Activated T-cell treated with anti-CD3 and anti-CD28 coated beads, Interleukin-2, amount 50 U/mL, for 72 hours (primary cell): ENCODE measurements at places on chromosomes 3 and 15. TPM values are rescaled to one million over a fixed set of nuclear protein-coding genes. Genes with fewer than 3 reads are reported as not detected.

Gene HGD
- total RNA-seq = 1.8 TPM

Gene PAQR9
- not detected for total RNA-seq

DNA sequence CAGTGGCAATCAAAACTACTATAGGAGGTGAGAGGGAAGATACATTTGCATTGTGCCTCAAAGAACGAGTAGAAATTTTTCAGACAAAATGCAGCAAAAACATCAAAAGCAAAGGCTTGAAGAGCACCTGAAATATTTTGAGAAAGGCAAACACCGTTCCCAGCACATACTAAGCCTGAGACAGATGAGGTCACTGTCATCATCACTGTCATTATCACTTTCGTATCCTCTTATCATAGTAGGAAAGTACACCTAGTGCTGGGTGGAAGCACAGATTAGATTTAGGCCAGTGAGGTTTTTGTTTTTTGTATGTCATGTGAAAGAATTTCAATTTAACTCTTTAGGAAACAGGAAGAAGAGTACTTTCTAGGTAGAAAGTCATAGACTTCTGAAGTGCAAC, 222.0 kb downstream of the GABRB3 start:
- no peak for DNase-seq

- DNase-seq = peak; percentile 56
Measured at GRCh38 chr3:192917028-192917403, 640 bp downstream of the MB21D2 start.

DNA sequence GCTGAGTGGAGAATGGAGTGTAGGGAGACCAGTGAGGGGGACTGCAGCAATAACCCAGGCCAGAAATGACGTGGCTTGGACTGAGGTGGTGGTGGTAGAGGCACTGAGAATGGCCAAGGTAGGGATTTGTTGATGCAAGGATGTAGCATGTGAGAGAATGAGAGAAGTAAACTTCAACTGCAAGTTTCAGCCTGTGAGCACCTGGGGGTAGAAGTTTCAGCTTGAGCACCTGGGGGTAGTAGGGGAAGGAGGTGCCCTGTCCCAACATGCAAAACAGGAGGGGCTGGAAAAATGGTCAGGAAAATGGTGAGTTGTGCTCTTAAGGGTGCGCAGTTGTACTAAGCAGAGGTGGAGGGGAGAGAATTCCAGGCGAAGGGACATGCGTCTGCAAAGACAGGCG, 31.0 kb downstream of the IL16 start:
- no peak for DNase-seq

- no peak for DNase-seq
Measured at GRCh38 chr3:108189440-108189839, 32.8 kb downstream of the IFT57 start.

GRCh38 chr3:24315356-24315755, 179.3 kb downstream of the THRB start:
- DNase-seq = no peak

DNA sequence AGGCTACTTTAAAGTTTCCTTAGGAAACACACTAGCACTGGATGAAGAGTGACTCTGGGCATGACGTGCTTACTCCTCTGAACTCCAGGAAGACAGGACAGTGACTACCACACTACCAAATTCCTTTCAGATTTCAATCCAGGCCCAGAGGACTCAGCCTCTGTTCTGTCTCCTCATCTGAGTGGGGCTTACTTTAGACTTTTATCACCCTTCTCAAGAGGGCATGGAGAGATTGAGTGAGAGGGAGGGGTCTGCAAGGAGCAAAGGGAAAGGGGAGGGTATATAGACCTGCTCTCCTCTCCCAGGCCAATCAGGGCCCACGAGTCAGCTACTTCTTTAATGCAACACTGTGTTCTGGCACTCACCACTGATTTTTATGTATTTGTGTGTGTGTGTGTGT, 29.4 kb upstream of the RSL24D1 start:
- DNase-seq = no peak

DNA sequence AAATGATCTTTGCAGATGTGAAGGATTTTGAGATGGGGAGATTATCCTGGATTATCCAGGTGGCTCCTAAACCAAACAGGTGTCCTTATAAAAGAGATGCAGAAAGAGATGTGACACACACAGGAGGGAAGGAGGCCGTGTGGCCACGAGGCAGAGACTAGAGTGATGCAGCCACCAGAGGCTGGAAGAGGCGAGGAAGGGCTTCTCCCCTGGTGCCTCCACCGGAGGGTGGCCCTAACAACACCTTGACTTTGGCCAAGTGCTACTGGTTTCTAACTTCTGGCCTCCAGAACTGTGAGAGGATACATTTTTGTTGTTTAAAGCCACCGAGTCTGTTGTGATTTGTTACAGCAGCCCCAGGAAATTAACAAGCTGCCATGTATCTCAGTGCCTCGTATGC, 127.1 kb downstream of the ASB7 start:
- no peak for DNase-seq

DNA sequence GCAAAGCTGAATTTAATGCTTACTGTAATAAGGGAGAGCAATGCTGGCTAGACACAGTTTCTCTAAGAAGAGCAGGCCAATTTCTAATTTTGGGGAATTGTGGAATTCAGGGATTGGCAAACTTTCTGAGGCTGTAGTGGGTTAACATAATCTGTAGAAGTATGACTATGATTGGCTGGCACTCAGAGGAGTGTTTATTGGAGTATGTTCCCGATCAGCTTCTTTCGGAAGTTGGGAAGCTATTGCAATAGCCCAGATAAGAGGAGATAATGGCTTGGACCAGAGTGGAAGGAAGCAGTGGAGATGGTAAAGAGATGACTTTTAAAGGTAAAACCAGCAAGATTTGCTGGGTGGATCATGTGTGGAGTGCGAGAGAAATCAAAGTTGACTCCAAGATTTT, 19.4 kb downstream of the TMOD3 start:
- no peak for DNase-seq

DNA sequence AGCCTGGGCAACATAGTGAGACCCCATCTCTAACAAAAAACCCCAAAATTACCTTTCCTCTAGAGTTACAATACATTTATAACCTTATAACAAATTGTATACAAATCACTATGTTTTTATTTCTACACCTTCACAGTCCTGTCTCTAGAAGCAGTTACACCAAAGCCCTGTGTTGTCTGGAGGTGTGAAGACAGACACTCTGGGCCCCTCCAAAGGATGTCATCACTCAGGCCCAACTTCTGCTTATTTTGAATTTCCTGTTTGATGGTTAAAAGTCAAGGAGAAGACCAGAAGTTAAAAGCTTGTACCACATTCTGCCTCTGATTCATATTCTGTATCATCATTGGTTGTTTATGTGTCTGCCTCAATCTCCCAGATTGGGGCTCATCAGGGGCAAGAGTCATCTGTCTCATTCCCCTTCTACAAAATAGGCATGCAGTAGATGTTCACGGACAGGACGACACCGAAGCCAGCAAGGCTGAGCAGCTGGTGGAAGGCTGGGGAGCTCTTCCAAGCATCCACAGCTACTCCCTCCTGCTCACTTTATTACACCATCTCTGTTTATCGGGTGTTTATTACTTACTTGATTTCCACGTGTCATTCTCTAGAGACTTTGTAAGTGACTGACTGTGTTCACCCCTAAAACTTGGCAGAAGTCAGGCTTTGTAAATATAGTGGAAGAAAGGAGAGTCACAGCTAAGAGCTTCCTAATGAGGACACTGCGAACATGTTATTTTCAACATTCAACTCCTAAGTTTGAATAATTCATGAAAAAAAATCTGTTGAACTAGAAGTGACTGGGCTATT, 136.8 kb upstream of the ANKRD28 start:
- DNase-seq = no peak
